ENCODE measurements at places on chromosomes 3 and 15. TPM values are rescaled to one million over a fixed set of nuclear protein-coding genes. Genes with fewer than 3 reads are reported as not detected.

GRCh38 chr3:9222049-9222448, 27.4 kb downstream of the SRGAP3 start:
- DNase-seq, result no peak

GRCh38 chr15:98433856-98434255, 214.5 kb upstream of the IGF1R start:
- DNase-seq, result no peak

DNA sequence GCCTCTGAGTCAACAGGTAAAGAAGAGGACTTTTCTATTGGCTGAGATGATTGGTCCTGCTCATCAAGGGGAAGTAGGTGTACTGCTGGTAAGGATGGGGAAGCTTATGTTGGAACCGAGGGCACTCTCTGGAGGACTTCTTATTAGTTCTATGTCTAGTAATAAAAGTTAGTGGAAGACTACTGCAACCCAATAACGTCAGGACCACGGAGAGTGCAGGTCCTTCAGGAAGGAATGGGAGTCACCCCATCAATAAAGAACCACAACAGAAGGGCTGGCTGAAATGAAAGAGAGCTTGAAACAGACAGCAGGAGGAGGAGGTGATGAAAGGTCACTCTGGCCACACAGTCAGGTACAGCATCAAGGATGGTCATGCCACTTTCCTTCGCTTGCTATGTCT, 68.8 kb upstream of the PRR23E start:
- DNase-seq, result peak; percentile 4

DNA sequence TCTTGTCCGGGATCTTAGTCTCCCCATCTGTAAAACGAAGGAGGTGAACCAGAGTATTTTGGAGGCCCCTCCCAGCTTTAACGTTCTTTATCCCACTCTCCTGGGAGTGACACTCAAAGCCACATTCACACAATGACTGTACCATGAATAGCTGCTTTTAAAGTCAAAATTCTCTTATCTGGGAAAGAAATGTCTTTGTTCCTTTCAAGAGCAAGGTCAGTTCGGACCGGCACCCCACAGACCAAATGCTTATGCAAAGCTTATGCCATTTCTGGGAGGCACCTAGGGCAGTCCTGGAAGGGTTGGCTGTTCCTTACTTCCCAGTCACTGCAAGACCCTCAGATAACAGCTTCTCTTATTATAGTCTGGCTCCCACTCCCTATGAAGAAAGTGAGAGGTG, 53.5 kb upstream of the WNT5A start:
- no peak for DNase-seq

DNA sequence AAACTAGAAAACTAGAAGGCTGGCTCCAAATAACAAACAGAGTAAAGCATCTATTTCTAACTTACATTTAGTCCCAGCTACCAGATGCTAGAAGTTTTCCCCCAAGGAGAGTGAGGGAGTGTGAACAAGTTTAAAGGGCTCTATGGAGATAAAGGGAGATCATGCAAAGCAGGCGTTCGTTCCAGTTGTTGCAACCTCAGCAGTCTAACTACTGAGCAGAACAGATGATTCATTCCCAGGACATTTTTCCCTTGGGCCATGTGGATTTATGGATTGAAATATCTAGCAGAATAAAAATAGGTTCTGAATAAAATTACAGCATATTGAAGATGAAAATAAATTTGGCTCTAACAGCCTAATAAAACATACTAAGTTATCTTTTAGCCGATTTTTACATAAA, 154.8 kb upstream of the TTC14 start:
- no peak for DNase-seq

GRCh38 chr3:5466717-5467116, 279.2 kb downstream of the EDEM1 start:
- no peak for DNase-seq

GRCh38 chr3:184154885-184155643, at the start of gene DVL3:
Gene DVL3, plus strand, starts transcription at chr3:184155377. Its CDS starts 259 bp downstream, at chr3:184155636.
- peak; percentile 52 for DNase-seq

GRCh38 chr3:30581067-30581585, 25.3 kb upstream of the TGFBR2 start:
- DNase-seq, result no peak

DNA sequence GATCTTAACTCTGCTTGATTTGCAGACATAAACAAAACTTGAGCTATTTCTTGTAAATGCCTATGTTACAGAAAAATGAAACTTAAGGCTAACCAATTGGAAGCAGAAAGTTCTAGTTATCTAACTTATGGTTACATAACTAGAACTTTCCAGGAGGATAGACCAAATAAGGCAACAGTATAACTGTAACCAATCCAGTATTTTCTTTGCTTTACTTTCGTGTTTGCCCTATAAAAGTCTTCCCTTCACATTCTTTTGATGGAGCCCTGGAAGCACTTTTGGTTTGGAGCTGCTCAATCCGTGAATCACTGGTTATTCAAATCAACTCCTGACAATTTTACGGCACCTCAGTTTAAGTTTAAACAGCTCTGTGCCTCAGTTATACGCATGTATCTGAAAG, 164.6 kb downstream of the SUCLG2 start:
- DNase-seq, result peak; percentile 48

GRCh38 chr3:183131186-183131725, 31.3 kb downstream of the LAMP3 start:
- DNase-seq, result no peak

GRCh38 chr15:49501586-49501985, 78.5 kb downstream of the FGF7 start:
- DNase-seq, result no peak

DNA sequence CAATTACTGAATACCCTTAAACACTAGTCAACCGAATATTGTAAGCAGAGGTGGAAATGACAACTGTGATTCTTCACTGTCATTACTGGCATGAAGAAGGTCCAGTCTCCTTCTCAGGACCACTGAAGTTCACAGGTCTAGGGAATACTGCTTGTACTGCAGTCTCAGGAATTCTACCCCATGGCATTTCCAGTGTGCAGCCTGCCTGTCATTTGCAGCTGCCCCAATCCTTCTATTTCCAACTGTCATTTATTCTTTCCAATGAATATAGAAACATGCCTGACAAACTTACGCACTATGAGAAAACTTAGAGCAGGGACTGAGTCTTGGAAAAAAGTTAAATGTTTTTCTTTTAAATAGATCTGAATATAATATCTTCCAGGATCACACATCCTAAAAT, 308.0 kb upstream of the THBS1 start:
- DNase-seq, result no peak

DNA sequence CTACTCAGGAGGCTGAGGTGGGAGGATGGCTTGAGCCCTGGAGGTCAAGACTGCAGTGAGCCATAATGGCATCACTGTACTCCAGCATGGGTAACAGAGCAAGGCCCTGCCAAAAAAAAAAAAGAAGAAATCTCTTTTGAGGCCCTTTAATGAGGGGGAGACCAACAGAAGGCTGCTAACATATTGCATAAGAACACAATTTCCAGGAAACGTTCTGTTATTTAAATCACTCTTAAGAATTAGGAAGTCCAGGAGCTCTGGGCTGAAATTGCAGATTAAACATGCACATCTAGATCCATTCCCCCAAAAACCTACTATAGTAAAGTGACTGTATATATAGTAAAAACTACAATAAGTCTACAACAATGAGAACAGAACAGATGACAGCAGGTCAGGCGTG, 16.1 kb upstream of the BLM start:
- no peak for DNase-seq

The CDHR4 gene
- not detected for total RNA-seq

The CLSTN2 gene
- under 0.01 TPM for total RNA-seq

The BTLA gene
- total RNA-seq, result not detected

The GRK7 gene
- total RNA-seq, result not detected

The ZDHHC23 gene
- total RNA-seq, result 0.90 TPM

The LMOD3 gene
- total RNA-seq, result not detected
